ENCODE measurements at places on chromosomes 13 and 19. TPM values are rescaled to one million over a fixed set of nuclear protein-coding genes. Genes with fewer than 3 reads are reported as not detected.

Gene CDX2
- total RNA-seq = not detected

Gene SIGLEC12
- not detected for total RNA-seq

Gene APLP1
- total RNA-seq = 15.4 TPM

Gene ATP7B
- 5.3 TPM for total RNA-seq

Gene ZNF665
- 3.3 TPM for total RNA-seq

Gene KL
- not detected for total RNA-seq

Gene ADAMTSL5
- 5.0 TPM for total RNA-seq

Gene NDFIP2
- 47.2 TPM for total RNA-seq
